ENCODE measurements at places on chromosomes 16 and 17.

- no peak for DNase-seq
These were observed 22.2 kb downstream of the KRT23 start for GRCh38 chr17:40915199-40915661.

DNA sequence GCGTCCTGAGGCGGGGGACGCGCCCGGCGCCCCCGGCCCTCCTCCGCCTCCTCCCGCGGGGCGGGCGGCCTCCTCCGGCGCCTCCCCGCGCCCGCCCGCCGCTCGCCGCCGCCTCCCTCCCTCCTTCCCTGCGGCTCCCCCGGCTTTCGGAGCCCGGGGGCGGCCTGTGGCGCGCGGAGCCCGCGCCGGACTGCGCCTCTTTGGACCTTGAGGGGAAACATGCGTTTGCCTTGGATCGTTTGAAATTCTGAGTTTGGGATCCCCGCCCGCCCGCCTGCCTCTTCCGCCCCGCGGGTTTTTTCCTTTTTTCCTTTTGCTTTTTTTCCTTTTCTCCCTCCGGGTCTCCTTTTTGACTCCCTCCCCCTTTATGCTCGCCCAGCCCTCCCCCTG, 390 bp downstream of the ZNRF1 start:
- no peak for DNase-seq

DNA sequence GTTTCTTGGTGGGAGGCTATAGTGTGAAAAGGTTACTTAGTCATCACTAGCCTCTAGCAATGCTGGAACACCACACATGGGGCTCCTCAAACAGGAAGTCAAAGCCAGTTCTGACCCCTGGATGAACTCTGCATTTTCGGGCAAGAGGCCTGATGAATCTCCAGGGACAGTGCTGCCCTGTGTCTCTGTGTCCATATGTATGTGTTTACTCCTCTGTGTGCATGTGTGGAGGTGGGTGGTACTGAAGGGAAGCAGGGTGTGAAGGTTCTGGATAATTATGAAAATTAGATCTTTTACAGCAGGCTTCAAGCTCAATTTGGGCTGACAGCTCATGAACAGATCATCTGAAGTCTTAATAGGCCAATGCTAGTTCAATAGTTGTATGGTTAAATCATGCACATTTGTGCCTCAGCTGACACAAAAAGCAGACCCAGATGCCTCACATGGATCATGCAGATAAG, 133.6 kb downstream of the SNX11 start:
- no peak for DNase-seq

DNA sequence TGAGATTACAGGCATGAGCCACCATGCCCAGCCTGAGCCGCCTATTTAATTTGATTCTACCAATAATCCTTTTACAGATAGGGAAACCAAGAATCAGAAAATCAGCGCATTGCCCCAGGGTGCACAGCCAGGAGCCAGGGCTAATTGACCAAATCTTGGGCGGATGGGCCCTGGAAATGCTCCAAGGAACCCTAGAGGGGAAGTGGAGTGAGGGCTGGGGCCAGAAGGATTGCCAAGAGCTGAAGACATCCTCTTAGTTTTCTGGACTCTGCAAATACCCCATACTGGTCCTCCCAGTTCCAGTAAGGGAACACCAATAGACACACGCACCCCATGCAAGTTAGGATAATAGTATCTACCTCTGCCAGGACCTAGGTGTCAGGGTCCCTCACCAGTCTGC, 3.8 kb downstream of the FHOD1 start:
- DNase-seq, result no peak

DNA sequence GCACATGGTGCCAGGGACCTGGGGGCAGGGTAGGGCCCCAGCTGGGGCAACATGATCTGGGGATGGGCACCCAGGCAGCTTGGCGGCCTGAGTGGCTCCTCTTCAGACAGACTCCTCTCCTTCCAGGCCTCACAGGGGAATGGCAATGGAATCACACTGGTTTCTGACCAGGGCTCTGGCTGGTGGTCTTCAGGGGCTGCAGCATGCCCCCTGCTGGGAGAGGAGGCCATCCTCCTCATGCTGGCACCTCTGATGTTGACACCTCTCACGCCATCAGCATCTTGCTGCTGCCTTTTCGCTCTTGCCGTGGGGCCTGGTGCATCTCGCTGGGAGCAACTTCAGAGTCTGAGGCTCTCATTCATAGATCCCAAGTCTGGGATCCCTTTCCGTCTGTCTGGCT, 11.2 kb upstream of the GFOD2 start:
- DNase-seq, result no peak

DNA sequence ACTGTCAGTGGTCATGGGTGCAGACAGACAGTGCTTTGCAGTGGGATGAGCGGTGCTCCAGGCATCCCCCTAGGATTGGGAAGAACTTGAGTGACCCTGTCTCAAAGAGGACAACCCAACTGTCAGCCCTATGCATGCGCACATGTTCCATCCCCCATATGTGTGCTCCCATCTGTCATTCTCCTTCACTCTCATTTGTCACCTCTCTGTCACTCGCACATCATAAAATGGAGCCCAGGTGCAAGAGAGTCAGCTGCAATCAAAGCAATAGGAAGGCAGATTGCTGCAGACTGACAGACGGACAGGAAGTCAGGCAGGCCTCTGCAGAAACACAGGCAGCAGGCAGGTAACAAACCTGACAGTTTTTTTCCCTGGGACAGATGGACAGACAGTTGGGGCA, 101.8 kb upstream of the CCL1 start:
- DNase-seq, result no peak

DNA sequence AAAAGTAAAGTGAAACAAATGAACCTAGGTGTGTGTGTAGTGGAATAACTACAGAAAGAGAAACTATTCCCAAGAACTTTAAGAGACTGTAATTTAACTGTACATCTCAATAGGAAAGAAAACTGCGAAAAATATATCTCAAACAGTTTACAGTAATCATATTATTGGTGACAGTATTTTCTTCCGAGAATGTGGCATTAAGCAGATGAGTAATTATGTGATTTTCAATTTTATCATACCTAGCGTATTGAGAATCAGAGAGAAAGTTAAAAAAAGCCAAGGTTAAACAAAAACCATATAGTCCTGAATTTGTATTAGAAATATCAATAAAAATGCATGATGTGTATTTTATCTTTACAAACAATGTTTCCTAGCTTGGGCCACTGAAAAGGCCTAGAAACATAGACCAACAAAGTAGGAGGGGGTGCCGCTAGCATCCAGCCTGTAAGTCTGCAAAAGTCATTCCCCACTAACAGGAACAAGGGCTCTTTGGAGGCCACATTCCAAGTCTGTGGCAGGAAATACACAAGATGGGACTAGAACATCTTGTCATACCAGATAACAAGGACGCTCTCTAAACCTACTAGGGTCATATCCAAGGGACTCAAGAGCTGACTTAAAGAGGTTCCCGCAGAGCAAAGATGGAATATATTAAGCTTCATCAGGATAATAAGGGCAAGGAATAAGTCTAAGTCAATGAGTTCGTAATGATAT, 20.5 kb downstream of the RNF157 start:
- no peak for DNase-seq

DNA sequence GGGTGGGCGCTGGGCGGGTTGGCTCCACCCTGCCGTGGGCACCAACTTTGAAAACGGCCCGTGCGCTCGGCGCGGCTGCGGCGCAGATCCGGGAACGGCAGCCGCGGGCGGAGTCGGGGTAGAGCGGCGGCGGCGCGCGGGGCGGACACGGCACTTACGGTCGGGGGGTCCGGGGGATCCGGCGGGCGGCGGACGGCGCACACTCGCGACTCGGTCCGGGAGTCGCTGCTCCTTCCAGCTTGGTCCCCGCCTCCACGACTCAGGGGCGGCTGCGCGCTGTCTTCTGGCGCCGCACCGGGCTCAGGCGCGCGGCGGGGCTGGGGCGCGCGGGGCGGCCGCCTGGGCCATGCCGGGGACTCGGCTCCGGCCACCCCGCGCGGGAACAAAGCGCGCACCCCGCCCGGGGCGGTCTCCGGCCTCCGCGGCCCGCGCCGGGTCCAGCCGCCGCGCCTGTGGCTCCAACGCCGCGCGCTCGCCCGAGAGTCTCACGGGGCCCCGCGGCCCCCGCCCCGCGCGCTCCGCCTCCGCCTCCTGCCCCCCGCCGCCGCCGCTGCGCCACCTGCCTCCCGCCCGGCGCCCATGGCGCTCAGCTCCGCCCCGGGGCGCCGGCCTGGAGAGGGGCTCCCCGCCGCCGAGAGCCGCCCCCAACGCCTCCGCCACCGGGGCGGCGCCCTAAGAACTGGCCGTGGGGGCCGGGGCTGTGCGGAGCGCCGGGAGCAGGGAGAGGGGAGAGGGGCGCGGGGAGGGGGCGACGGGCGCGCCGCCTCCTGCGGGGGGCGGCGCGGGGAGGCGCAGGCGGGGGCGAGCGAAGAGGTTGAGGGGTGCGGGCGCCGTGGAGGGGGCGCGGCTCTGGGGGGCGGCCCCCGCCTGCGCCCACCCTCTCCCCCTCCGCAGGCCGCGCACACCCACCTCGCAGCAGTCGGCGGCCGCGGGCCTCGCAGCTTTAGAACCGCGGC, 35.9 kb downstream of the CBFA2T3 start:
- no peak for DNase-seq

DNA sequence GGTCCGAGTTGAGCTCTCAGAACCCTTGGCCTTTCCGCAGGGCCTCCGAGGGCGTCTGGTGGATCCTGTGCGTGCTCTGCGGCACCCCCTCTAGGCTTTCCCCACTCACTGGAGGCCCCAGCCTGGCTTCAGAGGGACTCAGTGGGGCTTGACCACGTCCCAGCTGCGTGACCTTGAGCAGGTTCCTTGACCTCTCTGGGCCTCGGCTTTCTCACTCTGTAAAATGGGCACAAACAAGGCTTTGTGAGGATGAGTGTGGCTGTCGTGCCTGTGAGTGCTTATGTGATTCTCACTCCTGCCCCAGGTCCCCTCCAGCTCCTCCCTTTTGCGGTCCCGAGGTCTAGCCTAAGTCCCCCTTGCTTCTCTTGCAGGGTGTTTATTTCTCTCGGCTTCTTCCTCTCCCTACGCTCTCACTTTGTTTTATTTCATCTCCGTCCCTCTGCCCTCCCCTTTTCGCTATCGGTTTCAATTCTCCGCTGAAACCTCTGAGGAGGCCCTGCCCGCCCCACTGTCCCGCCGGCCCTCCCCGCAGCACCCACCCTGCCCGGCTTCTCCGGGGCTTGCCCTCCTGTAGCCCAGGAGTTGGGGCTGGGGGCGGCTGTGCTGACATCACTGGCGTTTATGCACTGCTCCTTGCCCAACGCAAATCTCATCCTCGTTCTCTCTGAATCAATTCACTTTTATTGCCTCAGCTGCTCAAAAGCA, 82.3 kb upstream of the CBX4 start:
- no peak for DNase-seq

GRCh38 chr17:55271223-55271571, 6.4 kb downstream of the HLF start:
- no peak for DNase-seq

DNA sequence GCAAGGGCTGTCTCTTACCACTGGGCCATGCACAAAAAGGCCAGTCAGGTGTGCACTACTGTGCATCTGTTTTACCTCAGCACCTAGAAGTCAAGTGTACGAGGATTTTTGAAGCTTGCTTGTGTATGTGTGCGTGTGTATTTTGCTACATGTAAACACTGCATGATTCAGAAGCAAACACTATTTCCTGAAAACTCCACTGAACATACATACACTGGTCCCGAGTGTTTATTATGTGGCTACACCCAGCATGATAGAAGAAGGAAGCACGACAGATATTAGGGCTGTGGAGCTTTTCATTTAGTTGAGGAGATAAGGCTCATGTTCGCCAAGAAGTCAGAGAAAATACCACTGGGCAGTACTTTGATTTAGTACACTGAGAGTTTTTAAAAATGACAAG, 89.2 kb downstream of the ZZEF1 start:
- no peak for DNase-seq

- no peak for DNase-seq
These were observed 4.0 kb downstream of the BAIAP3 start for GRCh38 chr16:1337486-1337885.

GRCh38 chr16:25692351-25692741, 587 bp downstream of the HS3ST4 start:
- DNase-seq, result no peak

- no peak for DNase-seq
These were observed 12.9 kb downstream of the TRIM37 start for GRCh38 chr17:59093702-59094231.

DNA sequence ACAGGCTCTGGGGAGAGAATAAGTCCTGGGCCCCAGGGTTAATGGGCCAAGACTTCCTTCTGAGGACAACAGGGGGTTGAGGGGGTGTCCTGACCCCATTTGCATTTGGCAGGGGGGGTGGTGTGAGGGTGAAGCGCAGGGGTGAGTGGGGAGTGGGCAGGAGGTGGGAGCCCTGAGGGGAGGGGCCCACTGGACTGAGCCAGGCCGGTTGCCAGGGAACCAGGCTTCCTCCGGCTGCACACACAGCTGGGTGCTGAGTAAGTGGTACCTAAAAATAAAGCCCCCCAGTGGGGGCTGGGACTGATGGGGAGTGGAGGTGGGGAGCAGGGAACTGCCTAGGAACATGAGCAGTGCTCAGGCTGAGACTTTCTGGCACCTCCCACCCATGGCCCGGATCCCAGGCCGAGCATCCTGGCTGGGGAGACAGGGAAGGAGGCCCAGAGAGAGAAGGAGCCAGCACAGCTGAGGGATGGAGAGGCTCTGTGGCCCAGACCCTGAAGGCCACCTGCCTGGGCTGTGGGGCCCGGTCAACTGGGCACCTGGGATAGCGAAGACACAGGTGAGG, 7.5 kb upstream of the RASD1 start:
- no peak for DNase-seq

- no peak for DNase-seq
These were observed 6.5 kb upstream of the MTMR4 start for GRCh38 chr17:58520843-58521430.

GRCh38 chr16:24577167-24577566, 37.8 kb downstream of the RBBP6 start:
- DNase-seq, result no peak

GRCh38 chr17:49187301-49187700, 23.1 kb downstream of the GNGT2 start:
- DNase-seq, result no peak

DNA sequence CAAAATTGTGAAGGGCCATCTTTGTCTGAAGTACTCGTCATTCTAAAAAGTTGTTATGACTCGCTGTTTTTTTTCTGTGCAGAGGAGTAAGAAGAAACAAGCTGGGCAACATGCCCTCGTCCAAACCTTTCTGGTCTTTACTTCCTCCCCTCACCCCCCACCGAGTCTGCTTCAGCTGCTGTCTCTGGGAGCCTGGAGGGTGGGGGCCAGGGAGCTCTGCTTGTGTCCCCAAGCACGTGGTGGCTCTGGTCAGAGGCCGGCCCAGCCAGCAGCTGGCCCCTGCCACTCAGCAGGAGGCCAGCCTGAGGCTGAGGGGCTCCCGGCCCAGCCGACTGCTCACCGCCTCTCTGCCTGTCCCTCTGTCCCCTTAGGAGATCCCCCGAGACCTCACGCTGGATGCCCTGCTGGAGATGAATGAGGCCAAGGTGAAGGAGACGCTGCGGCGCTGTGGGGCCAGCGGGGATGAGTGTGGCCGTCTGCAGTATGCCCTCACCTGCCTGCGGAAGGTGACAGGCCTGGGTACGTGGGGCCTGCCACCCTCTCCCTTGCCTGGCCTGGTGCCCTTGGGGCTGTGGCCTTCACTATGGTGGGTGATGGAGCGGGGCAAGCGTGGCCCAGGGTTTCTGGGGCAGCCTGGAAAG, 53.7 kb upstream of the LGALS9 start:
- DNase-seq, result no peak

Data from stimulated activated CD8-positive, alpha-beta memory T cell treated with anti-CD3 and anti-CD28 coated beads, Interleukin-2, amount 100 ng/mL, for 1 hour (primary cell).